ENCODE measurements at places on chromosomes 6 and 20.

GRCh38 chr6:166998256-166999144 is 697 bp upstream of the CEP43 start:
- no peak for DNase-seq

- DNase-seq: no peak
These were observed 68.1 kb downstream of the DLL1 start for GRCh38 chr6:170222498-170223471.

GRCh38 chr20:25070821-25071473 is 11.0 kb downstream of the VSX1 start:
- no peak for DNase-seq

DNA sequence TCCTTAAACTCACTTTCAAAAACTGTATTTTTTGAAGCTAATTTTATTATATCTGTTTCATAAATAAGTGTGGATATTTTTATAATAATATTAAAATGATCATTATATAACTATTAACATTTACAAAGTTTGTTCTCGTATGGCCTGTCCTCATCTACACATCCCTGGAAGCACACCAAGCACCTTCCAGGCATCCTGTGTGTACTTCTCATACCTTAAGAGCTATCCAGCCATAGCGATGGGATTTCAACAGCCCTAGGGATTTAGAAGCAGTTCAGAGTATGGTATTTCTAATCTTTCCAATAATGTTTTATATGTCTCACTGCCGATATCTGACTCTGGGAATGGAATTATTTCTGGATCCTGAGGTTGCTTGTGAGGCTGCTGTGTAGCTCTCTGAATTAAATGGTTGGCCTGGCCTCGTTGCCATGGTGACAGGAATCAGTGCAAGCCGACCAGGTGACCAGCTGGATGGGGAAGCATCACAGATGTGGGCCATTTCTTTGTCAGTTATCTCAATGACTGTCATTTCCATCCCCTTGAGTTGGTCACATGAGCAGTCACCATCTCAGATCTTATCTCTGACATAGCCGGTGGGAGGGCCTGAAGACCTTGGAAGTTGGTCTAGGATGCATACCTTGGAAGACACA is 265.2 kb upstream of the RIN2 start:
- no peak for DNase-seq
